Neural cell (in vitro differentiated cells): ENCODE measurements at places on chromosomes 7 and 10. TPM values are rescaled to one million over a fixed set of nuclear protein-coding genes. Genes with fewer than 3 reads are reported as not detected.

The ENO4 gene
- 0.51 and 3.2 TPM in 2 replicates for polyA plus RNA-seq

The KIAA1549 gene
- 14.1 and 14.8 TPM in 2 replicates for polyA plus RNA-seq

The EPO gene
- polyA plus RNA-seq: not detected in 2 replicates

The ZNF736 gene
- 0.04 and 1.7 TPM in 2 replicates for polyA plus RNA-seq

The ANKRD61 gene
- not detected in 2 replicates for polyA plus RNA-seq

The EIF5AL1 gene
- 0.08 and 0.21 TPM in 2 replicates for polyA plus RNA-seq

The TMEM273 gene
- polyA plus RNA-seq: not detected in 2 replicates

The PKD2L1 gene
- polyA plus RNA-seq: not detected in 2 replicates

The OPN1SW gene
- polyA plus RNA-seq: 1.2 and 1.9 TPM in 2 replicates
